ENCODE measurements at places on chromosomes 6 and 20. TPM values are rescaled to one million over a fixed set of nuclear protein-coding genes. Genes with fewer than 3 reads are reported as not detected.

The DSN1 gene
- 9.9 TPM for total RNA-seq

The MOG gene
- total RNA-seq = not detected

The FARS2 gene
- 15.0 TPM for total RNA-seq

The CCNC gene
- 63.4 TPM for total RNA-seq

The PEDS1 gene
- 82.2 TPM for total RNA-seq

The PRR18 gene
- not detected for total RNA-seq

The NOTCH4 gene
- total RNA-seq = 22.0 TPM

The FIG4 gene
- 17.5 TPM for total RNA-seq

The GTSF1L gene
- total RNA-seq = not detected

The TAP2 gene
- total RNA-seq = 19.5 TPM

The VSTM2L gene
- total RNA-seq = 1.4 TPM

The CST5 gene
- total RNA-seq = not detected

The PLEKHG1 gene
- total RNA-seq = 39.7 TPM

The SMOC2 gene
- 20.2 TPM for total RNA-seq

The CRIP3 gene
- 2.6 TPM for total RNA-seq

The BIRC7 gene
- 0.49 TPM for total RNA-seq

The ZBP1 gene
- not detected for total RNA-seq

The HRH3 gene
- not detected for total RNA-seq

The ALDH5A1 gene
- 11.2 TPM for total RNA-seq

The TRIM10 gene
- 1.6 TPM for total RNA-seq

The SLC35D3 gene
- not detected for total RNA-seq

The SS18L1 gene
- 29.8 TPM for total RNA-seq

The SNAI1 gene
- 1.4 TPM for total RNA-seq

The TAP1 gene
- 126 TPM for total RNA-seq

The MATN4 gene
- 0.94 TPM for total RNA-seq

The DSP gene
- total RNA-seq = 2,508 TPM

The PRRT1 gene
- 2.1 TPM for total RNA-seq

The GJA10 gene
- not detected for total RNA-seq

The FBXO9 gene
- total RNA-seq = 35.2 TPM

The OOEP gene
- not detected for total RNA-seq
